GM23338 (cell line): ENCODE measurements at places on chromosomes 4 and X. TPM values are rescaled to one million over a fixed set of nuclear protein-coding genes. Genes with fewer than 3 reads are reported as not detected.

DNA sequence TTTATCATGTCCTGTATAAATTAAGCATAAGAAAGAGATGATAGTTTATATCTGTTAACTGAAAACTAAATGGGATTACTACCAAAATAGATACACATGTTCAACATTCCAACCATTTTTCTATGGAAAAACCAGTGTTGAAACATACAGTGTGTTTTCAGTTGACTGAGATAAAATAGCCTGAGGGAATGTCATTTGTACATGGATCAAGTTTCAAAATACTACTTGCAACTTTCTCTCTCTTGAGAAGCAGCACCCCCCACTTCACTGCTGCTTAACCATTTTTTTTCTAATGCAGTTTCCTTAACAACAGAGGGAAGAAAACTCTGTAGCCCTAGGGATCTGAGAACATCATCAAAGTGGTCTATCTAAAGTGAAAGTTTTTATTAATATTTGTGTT is 70.8 kb downstream of the NPNT start:
- peak; percentile 27 for DNase-seq
- H3K27ac ChIP-seq = no peak overlapping the region
- H3K27me3 ChIP-seq = no peaks in the 10 kb centered on the region
- peaks cover 33% of the 10 kb centered on the region for H3K4me1 ChIP-seq

Gene TLR2
- 1.2 and 2.1 TPM in 2 replicates for total RNA-seq

Gene ANK2
- total RNA-seq = 23.8 and 40.4 TPM in 2 replicates

Gene SUPT20HL1
- total RNA-seq = not detected in 2 replicates
